ENCODE measurements at places on chromosomes 12 and 14.
A peak's percentile ranks its signal among the peaks of the same experiment; 100 is the strongest.

GRCh38 chr12:112996501-112996900 is 18.2 kb downstream of the OAS2 start:
- DNase-seq = no peak
- H3K4me1 ChIP-seq = no peaks in the 10 kb centered on the region
- H3K36me3 ChIP-seq = no peaks in the 10 kb centered on the region

DNA sequence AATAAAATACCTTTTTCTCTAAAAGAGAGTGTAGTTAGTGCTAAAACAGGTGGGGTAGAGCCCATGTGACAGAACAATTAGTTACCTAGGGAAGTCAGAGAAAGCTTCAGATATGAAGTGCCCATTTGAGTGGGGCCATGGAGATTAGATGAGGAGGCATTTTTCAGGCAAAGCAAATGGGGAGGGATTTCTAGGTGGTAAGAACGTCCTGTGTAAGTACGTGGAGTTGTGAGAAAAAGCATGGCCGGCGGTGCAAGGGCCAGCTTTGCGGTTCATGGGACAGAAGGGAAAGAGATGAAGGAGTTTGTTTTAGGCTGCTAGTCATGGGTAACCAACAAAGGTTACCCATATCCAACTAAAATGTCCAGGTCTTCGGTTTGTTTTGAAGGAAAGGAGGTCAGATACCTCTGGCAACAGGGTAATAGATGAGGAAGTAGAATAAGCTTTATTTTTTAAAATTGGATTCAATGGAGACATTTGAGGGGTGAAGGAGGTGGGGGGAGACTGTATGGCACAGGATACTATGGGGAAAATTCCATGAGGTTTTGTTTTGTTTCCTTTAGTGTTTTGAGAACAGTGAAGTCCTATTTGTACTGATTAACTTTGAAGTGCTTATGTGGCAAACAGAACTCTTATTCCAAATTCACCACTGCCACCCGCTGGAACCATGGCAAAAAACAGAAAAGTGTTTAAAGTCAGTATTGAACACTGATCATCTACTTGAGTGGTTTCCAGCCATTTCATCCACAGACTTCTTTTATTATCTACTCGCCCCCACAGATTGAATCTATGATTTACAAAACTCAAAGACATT is 10.0 kb upstream of the SNRPF start:
- no peaks in the 10 kb centered on the region for H3K4me1 ChIP-seq
- no peak for DNase-seq
- no peaks in the 10 kb centered on the region for H3K36me3 ChIP-seq
- H3K4me3 ChIP-seq = no peak overlapping the region
- H3K27me3 ChIP-seq = no peaks in the 10 kb centered on the region

DNA sequence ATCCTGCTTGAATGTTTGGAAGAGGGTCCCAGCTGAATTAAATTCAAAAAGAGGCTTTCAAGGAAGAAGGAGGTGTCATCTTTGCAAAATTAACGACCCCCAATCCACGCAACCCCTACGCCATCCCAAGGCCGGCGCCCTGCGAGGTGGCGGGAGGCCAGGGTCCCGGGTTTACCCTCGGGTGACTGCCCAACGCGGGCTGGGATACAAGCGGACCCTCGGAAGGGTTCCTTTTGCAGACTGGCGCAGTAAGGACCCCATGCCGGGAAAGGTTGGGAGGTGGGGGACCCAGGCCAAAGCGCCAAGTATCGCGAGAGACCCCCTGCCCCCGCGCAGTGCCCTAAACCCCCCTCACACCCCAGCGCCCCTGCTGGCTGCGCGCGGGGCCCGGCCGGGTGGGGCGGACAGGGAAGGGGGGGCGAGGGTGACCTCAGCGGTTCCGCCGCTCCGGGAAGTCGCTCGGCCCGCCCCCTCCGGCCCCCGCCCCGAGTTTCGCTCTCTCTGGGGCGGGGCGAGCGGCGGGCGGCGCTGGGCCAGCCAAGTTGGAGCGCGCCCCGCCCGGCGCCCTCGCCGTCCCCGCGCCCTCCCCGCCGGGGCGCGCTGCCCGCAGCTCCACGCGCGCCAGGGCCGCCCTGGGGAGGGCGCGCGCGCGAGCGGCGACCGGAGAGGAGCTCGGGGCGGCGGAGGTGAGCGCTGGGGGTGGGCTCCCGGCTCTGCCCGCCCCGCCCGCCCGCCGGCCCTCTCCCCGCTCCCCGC is 708 bp upstream of the ZBTB42 start:
- peak; percentile 88 for DNase-seq
- H3K27me3 ChIP-seq = no peaks in the 10 kb centered on the region
- H3K4me3 ChIP-seq = peak overlapping the region; percentile 80
- H3K4me1 ChIP-seq = peaks cover 17% of the 10 kb centered on the region

- peak; percentile 44 for DNase-seq
- H3K27me3 ChIP-seq = no peaks in the 10 kb centered on the region
- no peak overlapping the region for H3K4me3 ChIP-seq
- H3K4me1 ChIP-seq = peaks cover 6% of the 10 kb centered on the region
- no peaks in the 10 kb centered on the region for H3K36me3 ChIP-seq
- peak overlapping the region; percentile 71 for H3K27ac ChIP-seq
Measured at GRCh38 chr14:96165493-96166436, 38.9 kb upstream of the BDKRB2 start.

DNA sequence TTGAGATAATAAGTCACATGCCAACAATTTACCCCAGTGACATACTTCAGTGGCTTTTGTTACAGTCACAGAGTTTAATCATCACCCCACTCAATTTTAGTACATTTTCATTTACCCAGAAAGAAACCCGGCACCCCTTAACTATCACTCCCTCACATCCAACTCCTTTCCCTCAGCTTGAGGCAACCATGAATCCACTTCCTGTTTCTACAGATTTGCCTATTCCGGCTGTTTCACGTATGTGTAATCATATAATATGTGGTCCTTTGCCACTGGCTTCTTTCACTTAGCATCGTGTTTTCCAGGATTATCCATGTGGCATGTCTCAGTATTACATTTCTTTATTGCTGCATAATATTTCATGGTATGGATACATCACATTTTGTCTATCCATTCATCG is 147.5 kb downstream of the CFAP54 start:
- no peaks in the 10 kb centered on the region for H3K4me1 ChIP-seq
- no peaks in the 10 kb centered on the region for H3K27me3 ChIP-seq
- H3K4me3 ChIP-seq = no peak overlapping the region
- DNase-seq = no peak

GRCh38 chr14:105020815-105021655 is at the start of gene CDCA4:
TSS of gene CDCA4 (minus strand) at chr14:105021083. CDS start at chr14:105011929, 9,154 bp downstream.
- peak within 1 kb of the TSS; percentile 99 for H3K4me3 ChIP-seq
- no peaks in the 10 kb centered on the region for H3K36me3 ChIP-seq
- H3K4me1 ChIP-seq = peaks cover 23% of the 10 kb centered on the region
- H3K27me3 ChIP-seq = no peaks in the 10 kb centered on the region

DNA sequence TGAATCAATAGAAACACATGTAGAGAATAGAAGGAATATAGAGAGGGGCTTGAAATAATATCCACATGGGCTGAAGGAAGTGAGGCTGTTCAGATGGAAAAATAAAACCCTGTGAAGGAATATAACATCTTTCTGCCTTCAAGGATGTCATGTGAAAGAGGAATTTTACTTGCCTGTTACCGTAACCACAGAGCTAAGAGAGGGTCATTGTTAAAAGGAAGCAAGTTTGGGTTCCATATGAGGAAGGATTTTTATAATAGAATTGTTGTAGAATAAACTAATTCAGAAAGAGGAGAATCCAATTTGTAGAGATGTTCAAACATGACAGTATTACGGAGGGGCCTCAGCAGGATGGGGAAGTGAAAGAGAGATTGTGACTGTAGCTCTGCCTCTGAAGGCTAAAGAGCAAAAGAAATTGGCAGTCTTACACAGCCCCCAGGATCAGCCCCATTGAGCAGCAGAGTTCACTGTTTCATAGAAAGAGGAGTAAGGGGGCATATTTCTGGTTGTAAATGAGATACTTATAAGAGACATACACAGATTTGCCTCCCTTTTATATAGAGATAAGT is 41.8 kb upstream of the PTPRR start:
- no peak overlapping the region for H3K4me3 ChIP-seq
- no peak overlapping the region for H3K27ac ChIP-seq
- no peak for DNase-seq
- H3K36me3 ChIP-seq = no peaks in the 10 kb centered on the region
- no peaks in the 10 kb centered on the region for H3K27me3 ChIP-seq
- no peaks in the 10 kb centered on the region for H3K4me1 ChIP-seq

DNA sequence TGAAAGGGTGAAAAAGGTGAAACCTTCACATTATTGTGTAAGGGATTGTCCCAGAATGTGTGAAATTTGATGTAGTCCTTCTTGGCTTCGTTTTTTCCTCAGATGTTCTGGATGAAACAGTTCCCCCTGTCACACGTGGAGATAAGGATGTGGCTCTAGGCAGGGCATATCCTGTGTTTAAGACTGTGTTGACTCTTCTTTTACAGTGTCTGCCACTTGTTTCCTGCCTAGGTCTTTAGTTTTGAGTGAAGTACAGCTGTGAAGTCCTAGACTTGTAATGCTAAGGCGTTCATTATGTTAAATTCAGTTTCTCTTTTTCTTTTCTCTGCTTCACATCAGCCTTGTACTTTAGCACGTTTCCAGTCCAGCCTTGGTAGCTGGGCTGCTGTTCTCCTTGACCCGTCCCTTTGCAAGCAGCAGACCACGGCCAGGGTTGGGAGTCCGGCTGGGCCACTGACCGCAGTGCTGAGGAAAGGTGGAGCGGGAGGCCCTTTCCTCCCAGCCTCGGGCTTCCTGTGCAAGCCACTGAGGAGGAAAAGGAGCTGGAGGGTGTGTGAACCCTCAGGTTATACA is 59.1 kb downstream of the RASSF3 start:
- H3K4me1 ChIP-seq = peaks cover 38% of the 10 kb centered on the region
- H3K4me3 ChIP-seq = no peak overlapping the region
- no peaks in the 10 kb centered on the region for H3K27me3 ChIP-seq

DNA sequence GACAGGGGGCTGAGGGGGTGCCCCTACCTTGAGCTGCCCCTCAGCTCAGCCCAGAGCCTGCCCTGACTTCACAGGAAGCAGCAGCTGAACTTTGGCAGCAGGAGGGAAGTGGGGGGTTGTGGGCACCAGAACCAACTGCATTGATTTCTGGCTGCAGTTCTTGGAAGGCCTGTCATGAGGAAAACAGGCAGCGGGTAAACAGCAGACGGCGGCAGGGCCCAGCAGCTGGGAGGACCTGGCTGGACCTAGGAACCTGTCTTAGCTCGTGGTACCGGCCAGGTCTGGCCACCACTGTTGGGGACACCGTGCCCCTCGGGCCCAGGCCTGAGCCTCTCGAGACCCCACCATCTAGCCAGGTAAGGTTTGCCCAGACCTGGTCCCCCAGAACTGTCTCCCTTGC is 154.2 kb upstream of the MYL2 start:
- no peaks in the 10 kb centered on the region for H3K36me3 ChIP-seq
- H3K4me1 ChIP-seq = no peaks in the 10 kb centered on the region
- no peak overlapping the region for H3K4me3 ChIP-seq

GRCh38 chr12:112178796-112179195 is 53.4 kb downstream of the TRAFD1 start:
- H3K36me3 ChIP-seq = peaks cover 18% of the 10 kb centered on the region
- no peak overlapping the region for H3K27ac ChIP-seq
- no peak overlapping the region for H3K4me3 ChIP-seq
- no peak for DNase-seq
- no peaks in the 10 kb centered on the region for H3K4me1 ChIP-seq
- no peaks in the 10 kb centered on the region for H3K27me3 ChIP-seq

GRCh38 chr12:78120866-78121560 is 290.3 kb downstream of the NAV3 start:
- H3K27ac ChIP-seq = no peak overlapping the region
- H3K4me3 ChIP-seq = no peak overlapping the region
- H3K4me1 ChIP-seq = no peaks in the 10 kb centered on the region
- no peak for DNase-seq
- H3K36me3 ChIP-seq = no peaks in the 10 kb centered on the region
- no peaks in the 10 kb centered on the region for H3K27me3 ChIP-seq

Data from colonic mucosa (tissue), 4 donors.